ENCODE measurements at places on chromosomes 6 and 20. TPM values are rescaled to one million over a fixed set of nuclear protein-coding genes. Genes with fewer than 3 reads are reported as not detected.
A peak's percentile ranks its signal among the peaks of the same experiment; 100 is the strongest.

GRCh38 chr6:117329926-117330325, 64.6 kb downstream of the VGLL2 start:
- DNase-seq: peak; percentile 63
- H3K27ac ChIP-seq: no peak overlapping the region
- H3K36me3 ChIP-seq: no peaks in the 10 kb centered on the region
- H3K27me3 ChIP-seq: peaks cover 11% of the 10 kb centered on the region
- no peak overlapping the region for H3K4me3 ChIP-seq

GRCh38 chr20:19973961-19974629, 43.1 kb upstream of the NAA20 start:
- H3K4me1 ChIP-seq: peaks cover 67% of the 10 kb centered on the region
- DNase-seq: no peak
- H3K36me3 ChIP-seq: peaks cover 11% of the 10 kb centered on the region
- no peaks in the 10 kb centered on the region for H3K27me3 ChIP-seq
- peak overlapping the region; percentile 96 for H3K27ac ChIP-seq
- H3K4me3 ChIP-seq: peak overlapping the region; percentile 83

DNA sequence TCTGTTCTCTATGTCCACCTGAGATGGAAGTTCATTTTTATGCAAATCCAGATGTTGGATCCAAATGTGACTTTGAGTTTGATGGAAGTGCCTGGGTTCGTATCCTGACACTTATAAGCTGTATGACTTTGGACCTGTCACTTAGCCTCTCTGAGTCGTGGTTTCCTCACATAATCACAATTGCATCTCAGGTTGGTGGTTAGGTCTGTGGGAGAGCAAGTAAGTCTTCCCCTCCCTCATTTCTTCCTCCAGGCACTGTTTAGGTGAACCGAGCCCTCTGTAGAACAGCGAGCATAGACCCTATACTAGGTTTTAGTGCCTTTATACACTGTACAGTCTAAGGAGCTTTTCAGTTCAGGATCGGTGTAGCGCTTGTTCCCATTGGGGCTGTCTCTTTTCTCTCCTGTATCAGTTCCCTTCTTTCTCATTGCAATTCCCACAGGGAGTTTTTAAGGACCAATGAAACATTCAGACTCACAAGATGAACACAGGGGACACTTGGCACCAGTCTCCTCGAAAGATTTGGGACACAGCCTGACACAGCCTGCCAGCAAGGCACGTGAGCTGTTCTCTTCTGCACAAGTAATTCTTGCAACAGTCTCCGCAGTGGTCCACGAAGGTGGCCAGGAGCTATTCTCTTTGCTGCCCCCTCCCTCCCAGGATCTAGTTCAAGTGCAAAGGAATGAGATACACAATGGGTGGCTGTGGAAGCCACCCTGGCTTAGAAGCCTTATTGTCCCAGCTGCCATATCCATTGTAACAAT, 11.8 kb downstream of the TOX2 start:
- H3K36me3 ChIP-seq: no peaks in the 10 kb centered on the region
- H3K4me3 ChIP-seq: no peak overlapping the region
- DNase-seq: no peak
- no peaks in the 10 kb centered on the region for H3K4me1 ChIP-seq
- H3K27me3 ChIP-seq: peaks cover 66% of the 10 kb centered on the region
- no peak overlapping the region for H3K27ac ChIP-seq

DNA sequence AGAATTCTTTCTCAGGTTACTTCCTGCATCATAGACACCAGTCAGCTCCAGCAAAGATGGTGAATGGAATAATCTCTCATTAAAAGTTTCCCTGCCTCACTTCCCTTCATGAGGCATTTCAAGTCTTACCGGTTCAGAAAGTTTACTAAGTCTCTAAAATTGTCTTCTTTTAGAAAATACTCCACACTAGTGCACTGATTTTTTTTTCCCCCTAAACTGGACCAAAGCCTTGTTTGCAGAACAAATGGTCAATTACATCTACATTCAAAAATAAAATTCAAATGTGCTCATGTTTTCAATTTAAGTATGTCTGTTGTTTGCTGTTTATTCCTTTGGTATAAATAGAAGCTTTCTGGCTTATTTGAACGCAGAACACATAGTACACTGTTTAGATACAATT, 111.2 kb downstream of the GMPR start:
- H3K4me3 ChIP-seq: no peak overlapping the region
- no peaks in the 10 kb centered on the region for H3K36me3 ChIP-seq
- no peaks in the 10 kb centered on the region for H3K27me3 ChIP-seq
- peaks cover 51% of the 10 kb centered on the region for H3K4me1 ChIP-seq
- H3K27ac ChIP-seq: peak overlapping the region; percentile 28
- DNase-seq: no peak

The EYA4 gene
- total RNA-seq: 1.7 TPM

DNA sequence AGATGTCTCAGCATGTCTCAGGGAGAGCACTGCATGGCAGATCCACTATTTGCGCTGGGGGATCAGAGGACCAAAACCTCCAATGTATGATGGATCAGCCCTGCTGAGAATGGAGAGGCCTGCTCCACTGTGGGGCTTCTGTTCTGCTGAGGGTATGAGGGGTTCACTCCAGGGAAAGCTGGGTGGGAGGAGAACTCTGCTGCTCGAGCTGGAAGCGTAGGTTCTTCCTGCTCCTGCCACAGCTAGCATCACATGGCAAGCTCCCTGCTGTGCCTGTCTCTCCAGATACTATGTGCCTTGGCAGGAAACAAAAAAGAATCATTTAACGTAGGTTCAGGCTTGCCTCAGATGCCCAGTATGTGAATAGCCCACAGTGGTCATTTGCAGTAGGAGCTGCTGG, 105.8 kb downstream of the EPM2A start:
- H3K27ac ChIP-seq: no peak overlapping the region
- no peak for DNase-seq
- no peak overlapping the region for H3K4me3 ChIP-seq
- peaks cover 6% of the 10 kb centered on the region for H3K4me1 ChIP-seq
- peaks cover 6% of the 10 kb centered on the region for H3K36me3 ChIP-seq
- H3K27me3 ChIP-seq: no peaks in the 10 kb centered on the region

- H3K4me3 ChIP-seq: no peak overlapping the region
- H3K36me3 ChIP-seq: no peaks in the 10 kb centered on the region
- no peak for DNase-seq
- peaks cover under 1% of the 10 kb centered on the region for H3K4me1 ChIP-seq
- no peaks in the 10 kb centered on the region for H3K27me3 ChIP-seq
Measured at GRCh38 chr6:33329058-33329457, 11.5 kb upstream of the ZBTB22 start.

The TASP1 gene
- total RNA-seq: 12.1 TPM

The SAMD5 gene
- 9.2 TPM for total RNA-seq
